Tongue (tissue), 3 donors: ENCODE measurements at places on chromosomes 1 and 21.

DNA sequence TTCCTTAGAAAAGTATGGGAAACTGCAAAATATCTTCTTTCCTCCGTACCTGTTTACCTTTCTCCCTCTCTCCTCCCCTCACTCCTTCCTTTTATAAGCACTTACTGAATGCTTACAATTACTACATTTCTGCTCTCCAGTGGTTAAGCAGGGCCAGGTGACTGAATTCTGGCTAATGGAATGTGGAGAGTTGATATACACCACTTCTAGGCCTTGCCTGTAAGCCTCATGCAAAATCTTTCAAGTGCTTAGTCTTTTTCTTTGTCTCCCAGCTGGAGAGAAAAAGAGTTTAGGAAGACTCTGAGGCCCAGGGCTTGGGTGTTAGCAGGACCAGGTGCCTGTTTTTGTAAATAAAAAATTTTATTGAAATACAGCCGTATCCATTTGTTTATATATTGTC, 77.7 kb upstream of the CACNA1E start:
- DNase-seq = no peak

- DNase-seq = peak; percentile 84
Measured at GRCh38 chr1:15343729-15344128, 66.0 kb upstream of the EFHD2 start.

DNA sequence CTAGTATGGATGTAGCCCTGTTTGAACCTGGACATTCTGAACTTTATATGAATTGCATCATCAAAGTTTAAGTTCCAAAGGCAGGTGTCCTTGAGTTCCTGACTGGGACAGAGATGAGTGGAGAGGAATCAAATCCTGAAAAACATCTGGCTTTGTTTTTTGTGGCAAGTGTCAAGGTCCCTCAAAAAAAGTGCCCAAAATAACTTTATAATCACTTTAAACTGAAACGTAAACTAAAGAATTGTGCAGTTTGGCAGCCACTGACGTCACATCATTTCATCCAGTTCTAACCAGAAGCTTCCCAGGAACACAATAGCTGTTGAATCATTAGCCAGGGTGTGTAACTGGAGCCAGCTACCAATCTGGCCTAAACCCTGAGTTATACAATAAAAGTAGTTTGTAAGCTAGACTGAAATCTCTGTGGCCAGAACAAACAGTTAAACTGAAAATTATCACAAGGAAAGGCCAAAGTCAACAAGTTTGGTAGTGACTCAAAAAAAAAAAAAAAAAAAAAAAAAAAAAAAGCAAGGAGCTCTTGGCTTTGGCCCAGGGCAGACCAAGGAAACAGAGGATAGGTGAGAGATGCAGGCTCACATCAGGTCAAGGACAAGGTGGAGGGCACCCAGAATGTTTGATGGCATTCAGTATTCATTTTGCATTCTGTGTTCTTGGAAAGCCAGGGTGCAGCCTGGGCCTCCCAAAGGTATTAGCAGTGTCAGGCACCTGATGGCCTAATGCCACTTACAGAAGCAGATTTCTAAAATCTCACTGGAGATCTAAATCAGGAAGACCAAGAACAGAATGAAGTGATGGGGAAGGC, 74.3 kb downstream of the TNFSF18 start:
- no peak for DNase-seq

GRCh38 chr1:112264010-112264409, 132.0 kb upstream of the CTTNBP2NL start:
- DNase-seq = no peak

DNA sequence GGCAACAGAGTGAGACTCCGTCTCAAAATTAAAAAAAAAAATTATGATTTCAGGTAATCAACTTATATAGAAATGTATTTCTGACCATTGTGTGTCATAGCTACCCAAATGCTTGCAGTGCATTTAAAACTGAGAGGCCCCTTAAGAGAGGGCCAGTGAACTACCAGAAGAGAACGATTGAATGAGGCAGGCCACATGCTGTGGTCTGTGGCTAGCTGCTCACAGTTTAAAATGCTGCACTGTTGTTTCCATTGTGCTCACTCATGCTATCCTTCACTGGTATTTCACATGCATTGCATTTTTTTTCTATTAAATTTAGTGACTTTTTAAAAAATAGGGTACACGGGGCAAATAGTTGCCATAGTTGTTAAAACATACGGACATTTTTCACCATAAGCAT, 26.0 kb downstream of the CHML start:
- no peak for DNase-seq

DNA sequence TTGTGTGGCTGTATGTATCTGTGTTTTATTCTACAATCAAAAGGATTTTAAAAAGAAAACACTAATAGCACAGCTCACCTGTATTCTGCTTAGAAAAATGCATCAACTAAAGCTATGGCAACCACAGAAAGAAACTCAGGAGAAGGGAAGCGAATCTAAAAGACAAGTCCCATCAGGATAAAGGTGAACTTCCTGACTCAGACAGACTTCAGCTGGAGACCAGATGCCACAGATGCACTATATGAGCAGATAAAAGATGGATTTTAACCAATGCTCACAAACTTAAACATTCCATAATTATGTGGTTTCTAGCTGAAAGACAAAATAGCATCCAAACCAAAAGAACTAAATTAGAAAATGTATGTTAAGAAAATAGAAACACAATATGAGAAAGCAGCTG, 231.0 kb downstream of the RERE start:
- DNase-seq = no peak

GRCh38 chr1:66607458-66607857, 73.5 kb downstream of the SGIP1 start:
- no peak for DNase-seq

DNA sequence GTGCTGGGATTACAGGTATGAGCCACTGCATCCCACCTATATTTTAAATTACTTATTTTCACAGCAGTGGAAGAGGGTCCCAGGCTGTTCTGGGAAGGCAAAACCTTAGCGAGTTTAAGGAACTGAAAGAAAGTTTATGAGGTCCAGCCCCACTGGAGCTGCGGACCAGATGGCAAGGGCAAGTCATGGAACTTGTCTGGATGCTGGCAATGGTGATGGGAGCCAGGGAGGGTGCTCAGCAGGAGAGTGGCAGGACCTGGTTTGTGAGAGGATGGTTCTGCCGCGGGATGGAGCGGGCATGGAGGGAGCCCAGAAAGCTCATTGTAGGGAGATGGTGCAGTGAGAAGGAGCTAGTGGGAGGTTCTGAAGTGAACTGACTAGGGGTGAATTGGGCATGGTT, 50.6 kb upstream of the SLC45A1 start:
- DNase-seq = no peak

- no peak for DNase-seq
Measured at GRCh38 chr1:109969146-109969829, 15.3 kb upstream of the AHCYL1 start.

DNA sequence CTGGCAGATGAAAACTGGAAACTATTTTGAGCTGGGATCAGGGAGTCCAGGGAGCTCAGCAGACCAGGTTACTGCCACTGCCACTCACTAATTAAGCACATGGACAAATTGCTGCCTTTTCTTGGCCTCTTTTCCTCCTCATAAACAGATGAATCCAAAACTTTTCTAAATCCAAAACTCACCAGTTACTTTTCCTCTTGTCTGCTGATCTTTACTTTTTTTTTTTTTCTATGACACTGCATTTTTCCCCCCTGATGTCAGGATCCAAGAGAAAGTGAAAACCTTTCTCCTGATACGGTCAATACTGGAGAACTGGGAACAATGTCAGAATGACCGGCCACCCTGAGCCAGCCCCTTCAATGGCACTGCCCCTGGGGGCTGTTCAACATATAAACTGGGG, 405.8 kb downstream of the DUSP10 start:
- no peak for DNase-seq

DNA sequence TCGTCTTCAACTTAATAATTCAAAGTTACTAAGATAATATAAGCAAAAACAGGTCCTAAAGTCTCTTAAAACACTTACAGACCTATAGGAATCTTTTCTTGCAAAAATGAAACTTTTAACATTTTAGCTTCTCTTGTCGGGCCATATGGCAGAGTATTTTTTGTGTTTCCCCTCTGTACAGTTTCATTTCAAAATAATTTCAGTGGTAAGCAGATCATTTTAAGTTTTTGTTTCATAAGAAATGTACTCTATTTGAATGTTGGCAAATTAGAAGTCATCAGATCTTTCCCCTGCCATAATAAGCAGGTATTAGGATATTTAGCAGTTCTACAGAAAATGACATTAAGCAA, 37.9 kb downstream of the RGL1 start:
- DNase-seq = no peak

DNA sequence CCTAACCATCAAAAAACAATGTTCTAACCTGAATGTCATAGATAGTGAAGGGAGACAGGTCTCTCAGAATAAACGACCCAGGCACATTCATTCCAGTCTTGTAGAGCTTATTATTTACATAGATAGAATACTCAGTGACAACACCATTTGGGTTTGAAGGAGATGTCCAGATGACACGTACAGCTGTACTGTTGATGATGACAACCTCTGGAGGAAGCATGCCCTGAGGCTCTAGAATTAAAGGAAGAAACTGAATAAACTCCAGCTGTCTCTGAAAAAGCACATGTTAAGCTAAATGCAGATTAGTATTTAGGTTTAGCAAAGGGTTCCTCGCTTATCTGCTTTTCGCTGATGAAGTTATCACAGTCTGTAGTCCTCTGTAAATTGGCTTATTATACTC, 277.2 kb downstream of the KCTD3 start:
- DNase-seq = no peak

DNA sequence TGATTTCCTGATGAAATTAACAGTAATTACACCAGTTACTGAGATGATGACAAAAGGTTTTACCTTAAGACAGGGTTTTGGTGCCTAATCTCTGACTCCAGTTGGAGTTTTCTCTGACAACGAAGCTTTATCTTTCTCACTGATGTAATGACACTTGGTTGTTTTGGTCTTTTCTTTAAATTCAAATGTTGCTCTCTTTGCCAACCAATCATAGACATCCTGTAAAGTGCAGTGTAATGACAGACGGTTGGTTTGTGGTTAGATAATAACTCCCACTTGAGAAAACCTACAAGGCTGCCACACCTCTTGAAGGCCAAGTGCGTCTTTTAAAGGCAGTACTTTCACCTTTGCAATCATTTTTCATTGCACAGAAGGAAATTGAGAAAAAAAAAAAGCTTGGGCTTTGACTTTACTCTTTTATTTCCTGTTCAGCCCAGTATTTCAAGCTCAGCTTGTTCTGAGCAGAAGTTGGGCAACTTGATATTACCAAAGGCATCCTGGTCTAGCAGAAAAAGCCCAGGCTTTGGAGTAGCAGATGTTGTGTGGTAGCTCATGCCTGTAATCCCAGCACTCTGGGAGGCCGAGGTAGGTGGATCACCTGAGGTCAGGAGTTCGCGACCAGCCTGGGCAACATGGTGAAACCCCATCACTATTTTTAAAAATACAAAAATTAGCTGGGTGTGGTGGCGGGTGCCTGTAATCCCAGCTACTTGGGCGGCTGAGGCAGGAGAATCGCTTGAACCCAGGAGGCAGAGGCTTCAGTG, 14.9 kb downstream of the PDIK1L start:
- peak; percentile 13 for DNase-seq

- DNase-seq = no peak
Measured at GRCh38 chr1:9394010-9394409, 101.3 kb downstream of the SPSB1 start.

DNA sequence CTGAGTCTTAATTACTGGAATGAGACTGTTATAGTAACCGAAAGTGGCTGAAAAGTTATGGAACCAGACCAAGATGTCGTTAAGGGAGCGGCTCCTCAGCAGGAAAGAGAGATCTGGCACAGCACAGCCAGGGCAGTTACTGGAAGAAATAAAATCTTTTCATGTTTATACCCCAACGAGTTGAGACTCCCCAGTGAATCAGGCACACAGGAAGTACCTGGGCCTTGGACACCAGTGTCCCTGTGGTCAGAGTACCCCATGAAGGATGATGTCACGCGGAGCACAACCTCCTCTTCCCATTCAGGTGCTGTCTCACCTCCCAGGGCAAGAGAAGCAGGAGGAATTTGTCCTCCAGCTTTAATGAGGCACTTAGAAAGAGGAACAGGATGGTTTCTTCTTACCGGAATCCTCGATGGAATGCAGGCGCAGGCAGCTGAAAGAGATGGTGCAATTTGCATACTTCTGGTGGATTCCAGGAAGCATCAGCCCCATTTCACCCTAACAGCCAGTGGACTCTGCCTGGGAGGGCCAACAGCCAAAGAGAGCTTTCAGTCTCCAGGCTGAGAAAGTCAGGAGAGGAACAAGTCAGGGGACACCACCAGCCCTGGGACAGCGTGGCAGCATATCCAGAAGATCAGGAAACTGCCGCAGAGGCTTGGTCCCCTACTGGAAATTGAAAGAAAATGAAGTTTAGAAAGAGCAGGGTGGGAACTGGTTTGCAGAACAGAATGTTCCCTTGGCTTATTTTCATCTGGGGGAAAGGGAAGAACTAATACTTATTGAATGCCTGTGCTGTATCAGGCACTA, 35.9 kb upstream of the CTTNBP2NL start:
- peak; percentile 17 for DNase-seq

DNA sequence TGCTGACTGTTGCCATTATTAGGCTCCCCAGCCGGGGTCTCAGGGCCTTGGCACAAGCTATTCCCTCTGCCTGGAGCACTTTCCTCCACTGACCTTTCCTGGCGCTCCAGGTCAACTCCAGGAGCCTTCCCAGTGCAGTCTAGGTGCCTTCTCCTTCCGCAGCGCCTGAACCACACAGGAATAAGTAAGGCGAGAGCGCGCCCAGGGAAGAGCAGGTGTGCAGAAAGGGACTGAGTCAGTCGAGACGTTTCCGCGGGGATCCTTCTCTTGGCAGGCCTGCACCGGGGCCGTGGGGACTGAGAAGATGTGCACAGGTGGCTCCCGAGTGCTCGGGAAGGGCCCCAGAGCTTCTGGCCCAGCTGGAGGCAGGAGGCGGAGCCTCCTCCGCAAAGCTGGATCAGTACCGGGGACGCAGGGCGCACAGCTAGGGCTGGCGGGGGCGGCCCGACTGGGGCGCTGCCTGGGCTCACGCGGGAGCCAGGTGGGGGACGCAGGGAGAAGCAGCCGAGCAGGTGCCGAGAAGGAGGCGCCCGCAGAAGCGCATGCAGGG, 765 bp upstream of the BMP8A start:
- DNase-seq = peak; percentile 18

GRCh38 chr1:3399732-3400131, 54.7 kb upstream of the ARHGEF16 start:
- DNase-seq = no peak
